Ureter (tissue), 1 donor: ENCODE measurements at places on chromosomes 16 and 17. TPM values are rescaled to one million over a fixed set of nuclear protein-coding genes. Genes with fewer than 3 reads are reported as not detected.

DNA sequence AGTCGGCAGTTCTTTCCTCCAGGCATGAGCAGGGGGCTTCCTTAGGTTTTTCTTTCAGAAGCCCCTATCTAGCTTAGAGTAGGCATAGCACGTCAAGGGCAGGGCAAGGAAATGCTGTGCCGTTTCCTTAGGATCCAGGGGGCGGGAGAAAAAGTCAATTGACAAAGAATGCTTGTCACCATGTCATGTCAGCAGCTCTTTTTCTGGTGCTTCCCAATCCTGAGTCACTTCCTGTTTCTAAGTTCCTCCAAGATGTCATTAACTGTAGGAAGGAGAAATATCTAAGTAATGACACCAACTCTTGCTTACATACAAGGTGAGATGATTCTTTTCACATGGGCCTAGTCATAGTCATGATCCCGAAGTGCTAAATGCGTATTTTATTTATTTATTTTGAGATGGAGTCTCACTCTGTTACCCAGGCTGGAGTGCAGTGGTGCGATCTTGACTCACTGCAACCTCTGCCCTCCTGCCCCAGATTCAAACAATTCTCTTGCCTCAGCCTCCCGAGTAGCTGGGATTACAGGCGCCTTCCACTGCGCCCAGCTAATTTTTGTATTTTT is 35.2 kb downstream of the GJC1 start:
- no peak for DNase-seq

DNA sequence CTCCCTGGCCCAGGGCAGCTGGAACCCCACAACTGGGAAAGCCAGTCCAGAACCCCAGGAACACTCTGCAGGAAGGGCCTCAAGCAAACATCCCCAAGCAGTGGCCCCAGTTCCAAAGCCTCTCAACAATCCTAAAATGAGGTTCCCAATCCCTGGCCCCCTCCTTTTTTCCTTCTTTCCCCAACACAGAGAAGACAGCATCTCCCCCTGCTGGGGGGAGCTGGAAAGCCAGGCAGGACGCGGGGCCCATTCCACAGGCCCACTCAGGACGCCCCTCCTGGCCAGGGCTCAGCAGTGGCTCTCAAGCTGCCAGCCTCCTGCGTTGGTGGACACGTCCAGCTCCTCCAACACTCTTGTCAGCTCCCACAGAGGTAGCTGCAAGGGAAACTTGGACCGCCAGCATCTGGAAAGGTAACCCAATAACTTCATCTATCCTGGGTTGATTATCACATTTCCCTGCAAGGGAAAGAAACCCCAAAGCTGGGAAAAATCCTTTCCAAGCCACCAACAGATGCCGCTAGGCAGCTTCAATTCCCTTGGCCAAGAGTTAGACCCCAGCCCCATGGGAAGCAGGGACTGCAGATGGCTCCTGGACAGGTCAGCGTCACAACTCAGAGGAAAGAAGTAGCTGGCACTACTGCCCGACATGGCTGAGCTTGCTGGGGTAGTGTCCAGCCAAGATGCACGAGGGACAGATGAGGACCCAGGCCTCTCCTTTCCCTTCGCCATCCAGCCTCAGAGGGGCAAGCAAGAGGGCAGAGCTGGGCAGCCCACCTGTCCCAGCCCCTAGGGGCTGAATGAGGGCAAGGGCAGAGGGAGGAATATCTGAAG is 7.6 kb downstream of the HDAC5 start:
- no peak for DNase-seq

GRCh38 chr16:11712122-11712521 is 30.5 kb downstream of the TXNDC11 start:
- no peak for DNase-seq

DNA sequence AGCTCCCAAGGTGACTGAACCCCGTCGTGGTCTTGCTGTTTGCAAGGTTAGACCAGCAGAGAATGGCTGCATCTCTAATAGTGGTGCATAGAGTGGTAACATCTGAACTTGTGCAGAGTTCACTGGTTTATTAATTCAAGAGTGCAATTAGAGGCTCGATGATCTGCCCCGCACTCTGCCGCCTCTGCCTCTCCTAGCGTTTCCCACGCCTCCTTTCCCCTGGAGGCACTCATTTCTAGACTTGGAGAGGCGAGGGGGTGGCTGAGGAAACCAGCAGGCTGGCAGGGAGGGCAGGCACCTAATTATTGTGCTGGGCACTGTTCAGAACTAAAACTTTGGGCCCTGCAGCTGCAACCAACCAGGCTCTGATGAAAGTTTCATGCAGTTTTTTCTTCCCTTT is 363.5 kb upstream of the EEF2KMT start:
- DNase-seq: no peak

ABCA6 gene
- 14.9 TPM for total RNA-seq

GRCh38 chr17:43905985-43906852 is 1.1 kb downstream of the MPP2 start:
- DNase-seq: peak; percentile 74
